A549 (cell line): ENCODE measurements at places on chromosomes 16 and 17.

GRCh38 chr16:51024703-51025102, 126.4 kb downstream of the SALL1 start:
- DNase-seq: no peak

- DNase-seq: no peak
Measured at GRCh38 chr17:68775318-68775717, 174.2 kb upstream of the FAM20A start.

DNA sequence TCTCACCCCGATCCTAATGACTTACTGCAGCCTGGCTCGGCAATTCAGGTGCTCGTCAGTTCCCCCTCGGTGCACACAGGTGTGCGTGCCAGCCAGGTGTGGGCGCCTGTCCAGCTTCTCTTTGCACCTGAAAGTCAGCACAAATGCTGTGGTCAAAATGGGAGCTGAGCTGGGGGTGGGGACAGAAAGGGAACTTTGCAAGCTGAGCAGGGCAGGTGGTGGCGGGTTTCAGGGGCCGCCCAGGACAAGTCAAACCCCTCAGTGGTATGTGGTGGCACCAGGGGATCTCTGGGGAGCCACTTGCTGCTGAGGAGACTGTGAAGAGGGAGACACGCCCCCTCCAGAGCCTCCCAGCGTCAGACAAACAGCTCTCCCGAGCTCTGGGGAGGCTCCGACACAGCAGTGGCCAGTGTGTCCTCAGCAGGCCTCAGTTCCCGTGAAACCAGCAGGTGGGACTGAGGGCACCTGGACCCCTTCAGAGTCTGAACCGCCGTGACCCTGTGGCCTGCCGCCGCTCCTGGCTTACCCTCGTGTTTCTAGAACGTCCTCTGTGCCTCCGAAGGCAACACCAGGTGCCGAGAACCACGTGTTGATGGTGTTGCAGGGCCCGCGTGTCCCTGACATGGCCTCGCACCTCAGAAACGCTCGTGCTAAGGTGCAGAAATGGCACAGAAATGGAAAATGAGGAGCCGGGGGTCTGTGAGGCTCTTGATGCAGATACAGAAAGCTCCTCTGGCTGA, 233.5 kb upstream of the TNRC6C start:
- DNase-seq: no peak

- no peak for DNase-seq
Measured at GRCh38 chr16:9235867-9236266, 144.4 kb downstream of the HAPSTR1 start.
